ENCODE measurements at places on chromosomes 16 and 17.

GRCh38 chr16:13961099-13961811 lies 41.3 kb downstream of the ERCC4 start:
- peak; percentile 20 for DNase-seq

DNA sequence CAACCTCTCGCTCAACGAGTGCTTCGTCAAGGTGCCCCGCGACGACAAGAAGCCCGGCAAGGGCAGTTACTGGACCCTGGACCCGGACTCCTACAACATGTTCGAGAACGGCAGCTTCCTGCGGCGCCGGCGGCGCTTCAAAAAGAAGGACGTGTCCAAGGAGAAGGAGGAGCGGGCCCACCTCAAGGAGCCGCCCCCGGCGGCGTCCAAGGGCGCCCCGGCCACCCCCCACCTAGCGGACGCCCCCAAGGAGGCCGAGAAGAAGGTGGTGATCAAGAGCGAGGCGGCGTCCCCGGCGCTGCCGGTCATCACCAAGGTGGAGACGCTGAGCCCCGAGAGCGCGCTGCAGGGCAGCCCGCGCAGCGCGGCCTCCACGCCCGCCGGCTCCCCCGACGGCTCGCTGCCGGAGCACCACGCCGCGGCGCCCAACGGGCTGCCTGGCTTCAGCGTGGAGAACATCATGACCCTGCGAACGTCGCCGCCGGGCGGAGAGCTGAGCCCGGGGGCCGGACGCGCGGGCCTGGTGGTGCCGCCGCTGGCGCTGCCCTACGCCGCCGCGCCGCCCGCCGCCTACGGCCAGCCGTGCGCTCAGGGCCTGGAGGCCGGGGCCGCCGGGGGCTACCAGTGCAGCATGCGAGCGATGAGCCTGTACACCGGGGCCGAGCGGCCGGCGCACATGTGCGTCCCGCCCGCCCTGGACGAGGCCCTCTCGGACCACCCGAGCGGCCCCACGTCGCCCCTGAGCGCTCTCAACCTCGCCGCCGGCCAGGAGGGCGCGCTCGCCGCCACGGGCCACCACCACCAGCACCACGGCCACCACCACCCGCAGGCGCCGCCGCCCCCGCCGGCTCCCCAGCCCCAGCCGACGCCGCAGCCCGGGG lies 1.3 kb downstream of the FOXC2 start:
- peak; percentile 68 for DNase-seq

GRCh38 chr16:14436401-14436955 lies 193.6 kb downstream of the PARN start:
- no peak for DNase-seq

GRCh38 chr17:68674029-68674925 lies 73.1 kb upstream of the FAM20A start:
- DNase-seq, result no peak

DNA sequence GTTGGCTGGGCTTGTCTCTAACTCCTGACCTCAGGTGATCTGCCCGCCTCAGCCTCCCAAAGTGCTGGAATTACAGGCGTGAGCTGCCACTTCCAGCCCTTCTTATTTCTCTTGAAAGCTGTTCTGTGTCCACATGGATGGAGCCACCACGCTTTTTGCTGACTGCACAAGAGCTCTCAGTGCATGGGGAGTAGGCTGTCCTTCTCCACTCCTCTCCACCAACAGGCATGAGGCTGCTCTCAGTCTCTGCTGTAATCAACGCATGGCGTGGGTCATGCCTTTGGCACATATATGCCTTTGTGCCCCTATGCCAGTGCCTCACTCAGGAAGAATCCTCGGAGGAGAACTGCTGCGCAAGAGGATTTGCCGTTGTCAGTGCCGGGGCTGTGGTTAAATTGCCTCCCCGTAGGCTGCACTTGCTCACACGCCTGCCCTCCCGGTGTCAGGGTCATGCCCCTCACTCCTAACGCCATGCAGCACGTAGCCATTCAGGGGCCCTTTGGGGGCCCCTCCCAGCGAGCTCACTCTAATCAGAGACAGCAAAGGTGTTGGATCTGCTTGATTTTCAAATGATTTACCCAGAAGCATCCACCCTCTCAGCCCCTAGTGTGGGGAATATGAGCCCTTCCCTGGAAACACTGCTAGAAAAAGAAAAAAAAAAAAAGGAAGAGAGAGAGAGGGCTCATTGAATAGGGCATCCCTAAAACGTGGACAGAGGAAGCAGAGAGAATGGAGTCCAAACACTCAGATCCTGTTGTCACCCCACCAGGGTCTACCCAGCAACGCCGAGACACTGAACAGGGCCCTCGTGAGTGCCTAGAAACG lies 47.5 kb upstream of the ZCCHC14 start:
- no peak for DNase-seq

- DNase-seq, result no peak
These were observed 5.8 kb upstream of the OGFOD3 start for GRCh38 chr17:82424001-82424862.

DNA sequence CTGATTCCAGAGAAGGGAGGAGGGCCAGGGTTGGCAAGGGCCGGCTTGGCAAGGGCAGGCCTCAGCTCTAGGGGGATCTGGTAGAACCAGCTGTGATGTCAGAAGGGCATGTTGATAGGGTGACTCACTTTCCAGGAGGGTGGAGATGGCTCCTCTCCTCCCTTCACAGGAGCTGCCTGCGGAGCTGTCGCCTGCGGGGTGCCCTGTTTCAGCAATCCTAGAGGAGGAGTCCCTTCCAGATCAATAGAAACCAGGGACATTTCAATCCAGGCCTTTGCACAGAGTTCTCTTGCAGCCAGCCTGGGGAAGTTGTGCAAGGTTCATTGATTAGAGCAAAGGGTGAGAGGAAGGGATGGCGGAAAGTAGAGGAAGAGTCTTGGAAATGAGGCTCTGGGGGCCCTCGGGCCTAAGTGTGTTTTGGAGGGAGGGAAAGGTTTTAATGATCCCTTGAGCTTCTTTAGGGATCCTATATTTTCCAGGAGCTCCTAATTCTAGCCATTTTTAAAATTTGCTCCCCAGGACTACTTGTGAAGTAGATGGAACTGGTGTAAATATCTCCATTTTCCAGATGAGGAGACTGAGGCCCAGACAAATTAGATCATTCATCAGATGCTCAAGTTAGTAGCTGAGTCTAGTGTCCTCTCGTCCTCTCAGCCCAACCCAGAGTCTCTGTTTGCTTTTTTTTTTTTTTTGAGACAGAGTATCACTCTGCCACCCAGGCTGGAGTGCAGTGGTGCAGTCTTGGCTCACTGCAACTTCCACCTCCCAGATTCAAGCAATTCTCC lies 24.8 kb upstream of the CSNK2A2 start:
- no peak for DNase-seq

- peak; percentile 51 for DNase-seq
These were observed 4.7 kb downstream of the PRAC1 start for GRCh38 chr17:48717367-48718226.

GRCh38 chr17:58352596-58353388 lies 791 bp upstream of the SUPT4H1 start:
- DNase-seq, result peak; percentile 61

DNA sequence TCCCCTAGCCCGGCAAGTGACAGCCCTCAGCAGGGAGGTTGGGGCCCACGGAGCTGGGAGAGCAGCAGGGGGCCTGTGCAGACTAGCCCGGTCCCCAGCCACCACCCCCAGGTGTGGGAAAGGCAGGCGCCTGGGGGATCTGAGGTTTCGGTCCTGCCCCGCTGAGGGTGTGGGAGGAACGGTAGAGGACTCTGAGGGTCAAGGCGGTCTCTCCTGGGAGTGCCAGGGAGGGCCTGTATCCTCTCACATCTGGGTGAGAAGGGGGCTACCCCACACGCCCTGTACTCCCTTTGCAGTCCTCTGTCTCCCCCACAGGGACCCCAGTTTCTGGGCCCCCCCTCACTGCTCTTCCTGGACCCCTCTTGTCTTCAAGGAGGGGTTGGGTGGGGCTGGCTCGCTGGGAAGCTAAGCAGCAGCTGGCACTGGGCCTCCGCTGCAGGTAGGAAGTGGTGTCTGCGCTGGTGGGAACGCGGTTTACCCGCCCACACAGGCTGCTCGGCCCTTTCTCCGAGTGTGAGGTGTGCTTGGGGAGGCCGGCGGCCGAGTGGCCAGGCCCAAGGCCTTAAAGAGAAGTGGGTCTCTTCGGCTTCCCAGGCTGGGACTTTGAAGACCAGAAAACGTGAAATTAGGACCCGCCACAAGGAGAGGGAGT lies 15.4 kb downstream of the CD7 start:
- DNase-seq, result no peak

DNA sequence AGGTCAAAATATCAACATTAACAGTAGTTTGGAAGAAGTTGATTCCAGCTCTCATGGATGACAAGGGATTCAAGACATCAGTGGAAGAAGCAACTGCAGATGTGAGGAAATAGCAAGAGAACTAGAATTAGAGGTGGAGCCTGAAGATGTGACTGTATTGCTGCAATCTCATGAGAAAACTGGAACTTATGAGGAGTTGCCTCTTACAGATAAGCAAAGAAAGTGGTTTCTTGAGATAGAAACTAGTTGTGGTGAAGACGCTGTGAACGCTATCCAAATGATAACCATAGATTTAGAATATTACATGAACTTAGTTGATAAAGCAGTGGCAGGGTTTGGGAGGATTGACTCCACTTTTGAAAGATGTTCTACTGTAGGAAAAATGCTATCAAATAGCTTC lies 67.8 kb downstream of the GOSR1 start:
- DNase-seq, result no peak

GRCh38 chr16:69127966-69128510 lies 4.3 kb downstream of the CHTF8 start:
- no peak for DNase-seq

- no peak for DNase-seq
These were observed 29.6 kb downstream of the NTN1 start for GRCh38 chr17:9050801-9051401.

- no peak for DNase-seq
These were observed 85.0 kb downstream of the C17orf58 start for GRCh38 chr17:67911059-67911782.

GRCh38 chr16:83403761-83404160 lies 404.0 kb upstream of the HSBP1 start:
- DNase-seq, result no peak

DNA sequence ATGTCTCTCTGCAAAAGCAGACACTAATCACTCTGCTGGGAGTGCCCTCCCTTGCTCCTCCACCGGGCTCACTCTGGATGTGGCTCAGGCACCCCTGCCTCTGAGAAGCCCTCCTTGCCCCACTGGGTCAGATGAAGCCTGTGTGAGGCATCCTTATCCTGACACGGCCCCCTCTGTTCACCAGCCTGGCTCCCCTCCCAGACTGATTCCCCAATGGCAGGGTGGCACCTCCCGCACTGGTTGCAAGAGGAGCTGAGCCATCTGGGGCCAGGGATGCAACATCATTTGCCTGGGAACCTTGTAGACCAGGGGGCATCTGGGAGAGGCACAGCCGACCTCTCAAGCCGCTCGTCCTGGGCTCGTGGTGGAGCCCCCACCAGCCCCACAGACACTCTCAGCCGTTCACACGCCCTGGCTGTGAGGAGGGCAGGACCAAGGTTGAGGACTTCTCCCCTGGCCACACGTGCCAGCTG lies 6.7 kb downstream of the SMTNL2 start:
- DNase-seq, result no peak

GRCh38 chr17:4748686-4749085 lies 9.0 kb upstream of the CXCL16 start:
- DNase-seq, result no peak

DNA sequence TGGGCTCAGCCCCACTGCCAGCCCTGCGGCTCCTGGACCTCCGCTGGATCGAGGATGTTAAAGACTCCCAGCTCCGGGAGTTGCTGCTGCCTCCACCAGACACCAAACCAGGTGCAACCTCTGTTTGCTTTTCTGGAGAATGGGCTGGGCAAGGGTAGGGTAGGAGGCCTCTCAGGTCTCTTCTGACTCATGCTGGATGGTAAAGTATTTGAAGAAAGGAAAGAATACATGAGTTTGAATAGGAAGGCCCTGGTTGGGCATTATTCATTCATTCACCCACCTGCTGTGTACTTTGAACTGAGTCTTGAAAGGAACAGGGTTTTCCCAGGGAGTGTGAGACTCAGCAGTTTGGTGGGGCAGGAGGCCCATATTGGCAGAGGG lies 6.5 kb upstream of the ORAI3 start:
- no peak for DNase-seq

GRCh38 chr16:54171626-54172537 lies 114.7 kb downstream of the IRX3 start:
- no peak for DNase-seq

GRCh38 chr17:33234233-33234632 lies 58.9 kb downstream of the ASIC2 start:
- DNase-seq, result no peak

GRCh38 chr17:56823848-56824247 lies 9.9 kb downstream of the C17orf67 start:
- no peak for DNase-seq

GRCh38 chr17:64781810-64782555 lies 119.9 kb upstream of the SMURF2 start:
- DNase-seq, result no peak

DNA sequence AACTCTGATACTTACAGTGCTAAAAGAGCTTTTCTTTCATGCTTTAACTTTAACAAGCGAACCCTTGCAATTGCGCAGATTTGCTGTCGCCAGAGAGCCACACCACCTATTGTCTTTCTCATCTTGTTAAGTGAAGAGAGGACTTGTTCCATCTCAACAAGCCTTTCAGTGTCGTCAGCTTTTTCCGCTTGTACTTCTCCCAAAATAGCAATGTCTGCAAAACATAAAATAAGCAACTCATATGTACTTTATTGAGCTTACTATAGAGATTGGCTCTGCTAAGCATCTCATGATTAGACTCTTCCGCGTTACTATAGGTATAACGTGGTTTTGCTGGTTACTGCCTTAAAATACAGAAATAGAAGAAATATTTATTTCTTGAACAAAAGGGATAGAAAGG lies 51.9 kb downstream of the ABCA8 start:
- no peak for DNase-seq

DNA sequence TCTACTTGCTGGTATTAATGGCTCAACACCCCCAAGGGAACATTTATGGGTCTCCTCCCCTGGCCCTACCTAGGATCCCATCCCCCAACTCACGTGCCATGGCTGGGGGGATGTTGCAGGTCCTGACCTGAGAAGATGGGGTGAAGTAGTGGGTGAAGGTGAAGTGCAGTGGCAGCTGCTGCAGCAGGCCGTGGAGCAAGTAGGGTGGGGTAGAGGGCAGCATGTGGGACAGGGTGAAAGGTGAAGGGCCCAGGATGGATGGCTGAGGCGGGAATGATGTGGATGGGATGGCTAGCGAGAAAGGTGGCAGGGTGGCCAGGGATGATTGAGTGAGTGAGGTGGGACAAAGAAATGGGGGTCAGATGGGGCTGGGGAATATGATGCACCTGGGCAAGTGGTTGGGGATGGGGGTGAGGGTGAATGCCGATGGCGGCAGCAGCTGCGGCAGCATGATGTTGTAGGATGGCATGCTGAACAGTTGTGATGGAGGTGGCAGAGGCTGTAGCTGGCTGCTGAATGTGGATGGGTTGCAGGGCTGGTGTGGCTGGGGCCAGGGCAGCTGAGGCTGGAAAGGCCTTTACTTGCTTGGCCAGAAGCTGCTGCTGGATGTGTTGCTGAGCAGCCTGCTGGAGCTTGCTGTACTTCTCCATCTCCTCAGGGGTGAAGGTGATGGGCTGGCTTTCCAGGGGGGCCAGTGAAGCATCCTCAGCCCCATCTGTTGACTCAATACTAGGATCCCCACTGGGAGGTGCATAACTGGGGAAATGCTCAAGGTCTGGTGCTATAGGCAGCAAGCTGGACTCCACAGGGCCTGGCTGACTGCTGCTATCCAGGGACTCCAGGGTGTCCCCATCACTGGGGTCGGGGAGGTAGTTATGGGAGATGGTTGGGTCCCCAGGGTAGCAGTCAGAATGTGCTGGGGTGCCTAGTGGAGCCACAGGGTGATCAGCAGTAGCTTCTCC lies 8.3 kb upstream of the ITGA2B start:
- DNase-seq, result no peak

GRCh38 chr16:59905131-59905530 lies 1171.0 kb upstream of the GOT2 start:
- no peak for DNase-seq

GRCh38 chr16:15880434-15881308 lies 7.7 kb downstream of the CEP20 start:
- DNase-seq, result no peak

All from right kidney (tissue), 9 donors.